Stimulated activated CD8-positive, alpha-beta memory T cell treated with anti-CD3 and anti-CD28 coated beads, Interleukin-15, amount 100 ng/mL, for 4 hours (primary cell): ENCODE measurements at places on chromosomes 12 and 14.
A peak's percentile ranks its signal among the peaks of the same experiment; 100 is the strongest.

GRCh38 chr12:91307957-91308670 lies 125.5 kb upstream of the DCN start:
- no peak for DNase-seq

GRCh38 chr14:38090506-38090905 lies 117.2 kb upstream of the SSTR1 start:
- DNase-seq, result no peak

- no peak for DNase-seq
These were observed 29.0 kb downstream of the NCOR2 start for GRCh38 chr12:124538194-124539082.

DNA sequence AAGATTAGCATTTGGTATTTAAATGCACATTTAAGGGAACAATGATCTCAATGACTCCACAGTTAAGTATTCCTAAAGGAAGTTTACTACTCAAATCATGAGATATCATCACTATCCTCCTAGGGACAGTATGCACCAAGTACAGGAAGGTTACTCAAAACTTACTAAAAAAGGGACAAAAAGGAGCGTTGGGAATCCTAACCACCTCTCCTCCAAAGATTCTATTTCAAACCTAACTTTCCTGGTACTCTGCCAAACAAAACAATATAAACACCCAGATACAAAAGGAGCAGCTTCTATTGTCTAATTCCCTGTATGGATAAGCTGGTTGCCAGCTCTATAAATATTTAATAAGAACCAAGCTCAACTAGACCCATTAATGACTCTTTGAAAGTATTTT lies 377.7 kb downstream of the NUAK1 start:
- no peak for DNase-seq

DNA sequence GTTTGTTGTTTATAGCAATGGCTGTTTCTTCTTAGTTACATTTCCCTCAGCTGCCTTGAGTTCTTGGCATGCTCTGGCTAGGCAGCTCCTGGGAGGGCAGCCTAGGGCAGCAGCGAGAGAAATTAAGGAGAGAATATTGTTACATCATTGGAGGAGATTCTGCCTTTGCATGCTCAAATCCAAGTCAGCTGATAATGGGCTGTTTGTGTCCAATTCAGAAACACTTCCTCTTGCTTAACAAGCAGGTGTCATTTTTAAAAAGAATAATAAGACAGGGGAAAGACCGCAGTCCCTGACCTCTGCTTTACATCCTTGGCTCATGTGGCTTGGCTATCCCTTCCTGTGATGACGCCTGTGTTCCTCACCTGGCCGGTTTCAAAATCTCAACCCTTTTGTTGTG lies 76.9 kb downstream of the ESR2 start:
- DNase-seq, result no peak

DNA sequence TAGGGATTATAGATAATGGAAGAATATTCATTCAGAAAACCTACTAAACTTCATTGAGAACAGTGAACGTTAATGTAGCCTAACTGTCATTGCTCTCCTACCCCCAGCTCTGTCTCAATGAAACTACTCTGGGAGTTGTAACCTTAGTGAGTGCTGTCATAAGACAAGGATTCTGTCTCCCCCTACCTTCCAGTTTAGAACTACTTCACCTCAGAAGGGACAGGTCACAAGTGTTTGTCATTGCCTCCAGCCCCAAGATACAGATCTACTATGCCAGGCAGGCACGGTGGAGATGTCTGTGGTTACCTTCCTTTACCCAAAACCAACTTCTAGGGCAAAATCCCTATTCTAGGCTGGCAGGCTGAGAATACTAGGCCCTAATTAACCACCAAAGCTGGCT lies 833.1 kb upstream of the SEL1L start:
- no peak for DNase-seq

- no peak for DNase-seq
These were observed 37.5 kb downstream of the SLC38A4 start for GRCh38 chr12:46788072-46788887.

- DNase-seq, result no peak
These were observed 99.2 kb upstream of the SCAF11 start for GRCh38 chr12:46089414-46090162.

DNA sequence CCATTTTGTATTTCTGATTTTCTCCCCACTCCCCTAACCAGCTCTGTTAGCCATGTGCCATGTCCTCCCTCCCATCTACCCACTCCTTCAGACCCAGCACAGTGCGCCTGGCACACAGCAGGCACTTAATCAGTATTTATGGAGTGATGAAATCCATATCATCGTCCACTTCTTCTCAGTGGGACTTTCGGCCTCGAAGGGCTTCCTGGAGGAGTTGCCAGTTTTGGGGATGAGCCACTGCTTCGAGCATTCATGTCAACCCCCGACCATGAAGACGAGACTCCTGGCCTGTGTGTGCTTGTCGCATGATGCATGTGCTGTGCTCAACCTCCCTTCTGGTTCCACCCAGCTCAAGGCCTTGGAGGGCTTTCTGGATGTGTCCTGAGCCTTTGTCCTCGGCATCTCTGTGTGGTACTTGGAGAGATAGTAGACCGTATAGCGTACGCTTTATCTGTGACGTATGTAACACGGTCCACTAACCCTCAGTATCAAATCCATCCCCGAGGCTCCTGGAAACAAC lies 119.5 kb upstream of the RTL1 start:
- no peak for DNase-seq

DNA sequence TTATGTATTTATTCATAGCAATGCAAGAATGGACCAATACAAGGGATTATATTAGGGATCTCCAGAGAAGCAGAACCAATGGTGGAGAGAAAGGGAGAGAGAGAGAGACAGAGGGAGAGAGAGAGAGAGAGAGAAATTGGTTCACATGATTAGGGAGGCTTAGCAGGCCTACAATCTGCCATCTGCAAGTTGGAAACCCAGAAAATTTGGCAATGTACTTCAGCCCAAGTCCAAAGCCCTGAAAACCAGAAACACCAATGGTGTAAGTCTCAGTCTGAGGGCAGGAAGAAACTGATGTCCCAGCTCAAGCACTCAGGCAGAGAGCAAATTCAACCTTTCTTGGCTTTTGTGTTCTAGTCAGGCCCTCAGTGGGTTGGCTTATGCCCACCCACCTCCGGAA lies 48.7 kb upstream of the CMKLR1 start:
- no peak for DNase-seq

DNA sequence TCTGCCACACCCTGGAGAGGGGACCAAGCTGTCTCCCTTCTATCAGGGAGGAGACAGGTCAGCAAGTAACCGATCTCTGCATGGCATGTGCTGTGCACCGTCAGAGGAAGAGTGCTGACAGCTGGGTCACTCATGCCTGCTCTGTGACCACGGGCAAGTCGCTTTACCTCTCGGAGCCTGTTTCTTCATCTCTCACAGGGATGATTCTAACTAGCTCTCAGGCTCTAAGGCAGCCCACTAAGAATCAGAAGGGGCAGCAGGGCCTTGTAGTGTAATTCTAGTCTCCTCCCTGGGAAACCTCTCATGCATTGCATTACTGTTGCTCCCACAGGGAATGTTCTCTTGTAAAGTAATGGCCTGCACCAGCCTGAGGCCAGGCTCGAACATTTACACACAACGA lies 11.9 kb downstream of the CD9 start:
- DNase-seq, result no peak

DNA sequence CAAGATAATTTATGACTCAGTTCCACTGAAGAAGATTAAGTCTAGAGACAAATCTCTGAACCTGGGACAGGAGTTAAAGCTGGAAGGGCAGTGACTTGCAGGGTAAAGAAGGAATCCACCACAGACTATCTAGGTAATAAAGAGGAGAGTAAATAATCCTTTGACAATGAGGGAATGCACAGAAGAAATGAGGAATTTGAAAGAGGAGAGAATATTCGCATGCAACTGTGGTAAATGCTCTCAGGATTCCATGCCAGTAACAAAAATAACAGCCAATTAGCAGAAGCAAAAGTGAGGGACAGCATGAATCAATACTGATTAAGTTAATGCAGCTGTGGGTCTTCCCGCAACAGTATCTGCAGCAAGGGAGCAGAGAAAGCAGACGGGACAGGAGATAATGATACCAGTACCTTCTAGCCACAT lies 77.0 kb downstream of the KITLG start:
- no peak for DNase-seq

DNA sequence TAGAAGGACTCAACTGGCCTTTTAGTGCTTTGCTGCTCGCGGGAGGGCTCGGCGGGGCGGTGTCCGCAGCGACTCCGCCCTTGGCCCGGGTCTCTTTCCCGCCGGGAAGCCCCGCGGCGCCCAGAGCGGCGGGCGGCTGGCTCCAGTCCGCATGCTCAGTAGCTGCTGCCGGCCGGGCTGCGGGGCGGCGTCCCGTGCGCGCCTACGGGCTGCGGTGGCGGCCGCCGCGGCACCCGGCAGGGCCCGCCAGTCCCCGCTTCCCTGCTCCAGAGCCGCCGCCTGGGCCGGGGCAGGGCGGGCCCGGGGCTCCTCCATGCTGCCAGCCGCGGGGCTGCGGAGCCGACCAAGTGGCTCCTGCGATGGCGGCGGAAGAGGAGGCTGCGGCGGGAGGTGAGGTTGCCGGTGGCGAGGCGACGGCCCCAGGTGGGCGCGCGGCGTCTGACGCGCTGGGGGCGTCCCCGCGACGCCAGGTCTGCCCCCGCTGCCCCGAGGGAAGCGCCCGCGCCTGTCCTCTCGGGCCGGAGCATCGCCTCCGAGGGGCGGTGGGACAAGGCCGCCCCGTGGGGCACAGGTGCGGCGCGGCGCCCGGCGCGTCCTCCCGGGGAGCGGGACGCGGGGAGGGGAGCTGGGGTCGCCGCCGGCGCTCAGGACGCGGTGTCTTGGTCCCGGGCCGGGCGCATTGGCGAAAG lies at the start of gene BMAL2:
TSS of gene BMAL2 (plus strand) at position 123 of the 689 bp plus-strand sequence. CDS start at position 360, 237 bp downstream.
- DNase-seq, result peak; percentile 9

DNA sequence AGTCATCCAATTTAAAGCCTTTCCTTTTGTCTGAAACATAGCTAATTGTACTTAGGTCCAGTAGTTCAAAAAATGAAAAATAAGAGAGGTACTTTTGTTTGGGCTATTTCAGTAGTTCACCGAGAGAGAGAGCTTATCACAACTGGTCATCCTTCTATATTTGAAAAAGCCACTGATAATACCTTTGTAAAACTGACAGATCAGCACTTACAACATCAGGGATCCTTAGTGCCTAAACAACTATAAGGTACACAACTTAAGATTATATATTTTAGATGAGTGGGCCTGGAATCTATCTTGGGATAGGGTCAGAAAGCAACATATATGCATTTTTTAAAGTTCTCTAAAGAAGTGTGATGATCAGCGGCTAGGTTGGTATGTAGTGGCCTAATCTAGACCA lies 97.9 kb downstream of the SOX5 start:
- DNase-seq, result no peak

- DNase-seq, result no peak
These were observed 11.8 kb upstream of the ENDOU start for GRCh38 chr12:47736877-47737676.

DNA sequence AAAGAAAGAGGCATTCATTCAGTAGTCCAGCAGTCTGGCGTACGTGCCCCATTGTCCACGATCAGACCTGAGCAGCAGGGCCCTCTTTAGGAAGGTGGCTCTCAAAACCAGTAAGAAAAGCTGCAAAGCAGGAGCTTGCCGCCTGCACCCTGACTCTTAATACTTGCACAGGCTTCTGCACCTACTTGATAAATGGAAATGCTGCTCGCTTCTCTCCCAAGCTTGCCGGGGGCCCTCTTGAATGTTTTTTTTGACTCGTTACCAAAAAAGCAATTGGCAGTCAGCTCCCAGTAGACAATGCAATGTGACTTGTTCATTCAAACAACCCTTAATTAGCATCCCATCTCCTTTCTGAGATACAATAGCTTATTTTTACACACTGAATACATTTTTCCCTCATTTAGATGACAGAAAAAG lies 27.2 kb upstream of the PTPRB start:
- DNase-seq, result no peak

- no peak for DNase-seq
These were observed 20.0 kb downstream of the FKBP3 start for GRCh38 chr14:45114327-45114726.

GRCh38 chr12:67540920-67541624 lies 107.5 kb upstream of the DYRK2 start:
- no peak for DNase-seq

GRCh38 chr12:80001562-80001961 lies 66.7 kb upstream of the PPP1R12A start:
- no peak for DNase-seq

DNA sequence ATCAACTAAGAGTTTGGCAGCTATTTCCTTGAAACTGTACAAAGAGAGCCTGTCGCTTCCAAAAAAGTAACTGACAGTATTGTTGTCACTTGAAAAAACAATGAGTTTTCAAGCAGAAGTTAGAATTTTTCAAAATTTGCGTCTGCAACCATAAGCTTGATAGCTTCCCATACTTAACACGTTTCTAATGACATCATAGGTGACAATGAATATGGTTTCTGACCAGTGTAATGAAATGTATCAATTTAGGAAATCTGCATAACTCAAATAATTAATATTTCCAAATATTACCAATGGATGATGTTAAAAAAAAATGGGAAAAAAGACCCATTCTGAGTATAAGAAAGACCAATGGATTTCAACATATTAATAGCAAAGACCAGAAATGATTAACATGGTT lies 165.4 kb upstream of the CRY1 start:
- DNase-seq, result no peak

DNA sequence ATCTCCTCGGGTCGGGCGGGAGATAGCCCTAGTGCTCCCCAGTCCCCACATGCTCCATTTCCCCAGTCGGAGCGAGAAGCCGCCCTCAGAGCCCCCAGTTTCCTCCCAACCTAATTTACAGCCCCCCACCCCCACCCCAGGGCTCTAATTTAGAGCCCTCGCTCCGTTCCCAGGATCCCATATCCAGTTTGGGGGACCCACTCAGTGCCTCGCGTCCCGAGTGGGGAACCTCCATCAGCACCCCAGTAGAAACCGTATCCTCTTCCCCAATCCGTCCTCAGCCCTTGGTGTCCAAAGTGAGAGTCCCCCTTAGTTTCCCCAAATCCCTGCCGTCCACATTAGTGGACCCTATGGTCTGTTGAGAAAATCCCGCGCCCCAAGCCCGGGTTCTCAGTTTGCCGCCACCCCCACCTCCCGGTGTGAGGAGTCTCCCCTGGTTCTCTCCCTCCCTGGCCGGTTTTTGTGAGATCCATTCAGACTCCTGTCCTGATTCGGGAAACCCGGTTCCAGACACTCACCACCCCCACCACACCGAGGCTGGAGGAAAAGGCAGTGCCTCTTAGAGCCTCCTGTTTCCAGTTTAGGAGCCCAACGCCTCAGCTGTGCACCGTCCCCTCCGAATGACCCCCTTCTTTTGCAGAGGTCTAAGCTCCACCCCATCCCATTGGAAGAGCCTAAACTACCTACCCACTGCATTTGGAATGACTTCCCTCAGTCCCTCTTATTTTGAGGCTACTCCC lies 809 bp upstream of the MSI1 start:
- DNase-seq, result no peak

GRCh38 chr12:80170915-80171314 lies 71.6 kb downstream of the OTOGL start:
- no peak for DNase-seq
